ENCODE measurements at places on chromosomes 7 and 10.

DNA sequence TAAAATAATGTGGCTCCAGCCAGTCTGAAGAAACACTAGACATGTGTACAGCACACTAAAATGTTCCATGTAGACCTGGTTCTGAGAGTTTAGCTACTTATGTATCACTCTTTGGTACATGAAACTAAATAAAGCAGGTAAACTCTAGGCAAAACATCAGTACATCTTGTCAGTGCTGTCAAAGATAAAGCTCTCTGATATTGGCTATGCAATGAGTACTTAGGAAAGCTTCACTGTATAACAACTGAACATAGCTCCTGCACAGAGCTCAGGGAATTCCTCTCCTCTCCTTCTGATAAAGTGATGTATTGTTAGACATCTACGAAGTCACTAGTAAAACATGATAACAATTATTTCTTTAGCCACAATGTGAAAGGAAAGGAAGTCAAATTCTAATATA lies 3.5 kb downstream of the LRRN3 start:
- no peak for DNase-seq

DNA sequence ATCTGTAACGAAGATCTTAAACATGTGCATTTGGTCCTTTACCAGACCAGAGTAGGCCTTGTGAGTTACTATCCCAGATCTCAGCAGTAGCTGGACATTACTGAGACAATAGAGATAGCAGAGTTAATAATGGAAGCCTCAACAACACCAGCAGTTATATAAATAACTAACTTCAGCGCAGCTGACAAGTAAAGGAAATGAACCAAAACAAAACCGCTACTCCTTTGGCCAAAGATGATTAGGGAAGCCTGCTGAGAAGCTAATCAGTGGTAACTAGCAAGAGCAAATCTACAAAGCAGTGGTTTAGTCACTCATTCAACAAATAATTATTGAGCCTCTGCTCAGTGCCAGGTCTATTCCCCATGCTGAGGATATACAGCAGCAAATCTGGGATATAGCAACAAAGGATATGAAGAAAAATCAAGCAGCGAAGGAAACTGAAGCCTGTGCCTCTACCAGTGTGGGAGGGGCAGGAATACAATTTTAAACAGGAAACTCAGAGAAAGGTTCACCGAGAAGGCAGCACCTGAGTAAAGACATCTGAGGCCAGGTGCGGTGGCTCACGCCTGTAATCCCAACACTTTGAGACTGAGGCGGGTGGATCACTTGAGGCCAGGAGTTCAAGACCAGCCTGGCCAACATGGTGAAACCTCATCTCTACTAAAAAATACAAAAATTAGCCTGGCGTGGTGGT lies 103.6 kb downstream of the ELMO1 start:
- no peak for DNase-seq

- no peak for DNase-seq
Measured at GRCh38 chr7:130363026-130363847, 17.1 kb upstream of the CPA1 start.

DNA sequence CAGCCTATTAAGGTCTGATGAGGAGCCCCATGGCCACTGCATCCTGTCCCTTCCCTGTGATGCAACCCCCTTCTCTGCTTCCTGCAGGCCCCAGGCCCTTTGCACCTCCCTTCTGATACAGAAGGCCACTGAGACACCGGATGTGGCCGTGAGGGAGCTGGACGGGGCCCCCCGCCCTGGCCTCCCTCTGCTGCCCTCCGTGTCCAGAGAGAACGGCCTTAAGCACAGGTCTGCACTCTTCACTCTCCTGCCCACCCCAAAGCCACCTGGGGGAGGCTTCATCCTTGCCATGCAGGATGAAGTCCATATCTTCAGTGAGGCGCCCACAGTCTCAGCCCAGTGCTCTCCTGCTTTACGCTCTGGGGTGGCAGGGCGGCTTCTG lies 86.9 kb upstream of the GNA12 start:
- no peak for DNase-seq

GRCh38 chr7:135159359-135160085 lies 11.0 kb downstream of the CYREN start:
- no peak for DNase-seq

DNA sequence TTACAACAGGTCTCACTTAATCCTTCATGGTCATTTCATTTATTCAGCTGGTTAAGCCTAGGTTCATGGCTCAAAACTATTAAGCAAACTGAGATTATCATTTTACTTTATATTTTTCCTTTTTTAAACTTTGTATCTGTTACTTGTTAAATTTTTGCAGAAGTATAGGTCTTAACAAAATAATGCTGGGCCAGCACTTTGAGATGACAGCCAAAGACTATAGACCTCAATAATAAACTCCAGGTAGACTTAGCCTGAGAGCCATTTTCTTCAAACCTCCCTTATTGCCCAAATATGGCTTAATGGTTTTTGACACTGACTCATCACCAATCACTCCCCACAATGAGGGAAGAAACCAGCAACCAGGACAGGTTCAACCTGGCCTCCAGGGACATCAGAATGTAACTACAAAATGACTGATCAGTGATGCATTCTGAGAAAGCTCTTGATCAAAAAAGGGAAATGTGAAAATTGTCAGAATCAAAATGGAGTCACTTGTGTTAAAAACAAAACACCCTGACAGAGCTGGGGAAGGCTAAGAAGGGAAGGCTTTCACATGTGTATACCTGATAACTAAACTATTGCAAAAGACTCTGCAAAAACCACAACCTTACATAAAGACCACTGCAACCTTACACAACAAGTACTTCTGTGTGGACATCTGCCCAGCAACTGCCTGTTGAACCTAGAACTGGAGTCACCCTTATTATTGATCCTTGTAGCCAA lies 2.1 kb upstream of the CCDC126 start:
- no peak for DNase-seq

DNA sequence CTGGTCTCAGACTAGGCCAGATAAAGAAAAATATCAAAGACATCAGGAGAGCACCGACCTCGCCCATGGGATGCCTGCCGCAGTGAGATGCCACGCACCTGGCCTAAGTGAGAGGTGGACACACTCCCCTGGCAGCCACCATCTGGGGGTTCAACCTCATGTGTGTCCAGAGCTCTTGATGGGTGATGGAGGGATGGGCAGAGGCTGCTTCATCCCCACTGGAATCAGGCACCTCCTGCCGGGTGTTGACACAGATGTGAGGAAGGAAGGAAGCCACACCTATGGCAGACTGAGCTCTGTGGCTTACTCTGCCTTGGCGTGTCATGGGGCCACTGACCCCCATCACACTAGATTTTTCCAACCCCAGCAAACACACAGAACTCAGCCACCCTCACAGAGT lies 11.4 kb downstream of the ZNF488 start:
- DNase-seq, result no peak

DNA sequence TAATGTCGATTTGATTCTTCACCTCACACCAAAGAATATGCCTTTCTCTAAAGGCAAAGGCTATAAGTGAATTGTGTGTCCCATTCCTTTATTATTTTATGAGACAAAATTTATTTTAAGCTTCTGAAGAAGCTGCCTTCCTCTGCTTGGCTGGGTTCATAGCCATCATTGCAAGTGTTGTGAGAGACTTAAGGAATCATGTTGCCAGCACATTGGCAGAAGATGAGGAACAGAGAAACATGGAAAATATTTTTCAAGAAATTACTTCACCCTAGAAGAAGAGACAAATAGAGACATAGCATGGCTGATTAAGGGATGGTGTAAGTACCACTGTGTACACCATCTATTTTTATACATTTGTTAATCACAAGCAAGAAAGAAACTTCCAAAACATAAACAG lies 230.1 kb upstream of the SEMA3E start:
- DNase-seq, result no peak

DNA sequence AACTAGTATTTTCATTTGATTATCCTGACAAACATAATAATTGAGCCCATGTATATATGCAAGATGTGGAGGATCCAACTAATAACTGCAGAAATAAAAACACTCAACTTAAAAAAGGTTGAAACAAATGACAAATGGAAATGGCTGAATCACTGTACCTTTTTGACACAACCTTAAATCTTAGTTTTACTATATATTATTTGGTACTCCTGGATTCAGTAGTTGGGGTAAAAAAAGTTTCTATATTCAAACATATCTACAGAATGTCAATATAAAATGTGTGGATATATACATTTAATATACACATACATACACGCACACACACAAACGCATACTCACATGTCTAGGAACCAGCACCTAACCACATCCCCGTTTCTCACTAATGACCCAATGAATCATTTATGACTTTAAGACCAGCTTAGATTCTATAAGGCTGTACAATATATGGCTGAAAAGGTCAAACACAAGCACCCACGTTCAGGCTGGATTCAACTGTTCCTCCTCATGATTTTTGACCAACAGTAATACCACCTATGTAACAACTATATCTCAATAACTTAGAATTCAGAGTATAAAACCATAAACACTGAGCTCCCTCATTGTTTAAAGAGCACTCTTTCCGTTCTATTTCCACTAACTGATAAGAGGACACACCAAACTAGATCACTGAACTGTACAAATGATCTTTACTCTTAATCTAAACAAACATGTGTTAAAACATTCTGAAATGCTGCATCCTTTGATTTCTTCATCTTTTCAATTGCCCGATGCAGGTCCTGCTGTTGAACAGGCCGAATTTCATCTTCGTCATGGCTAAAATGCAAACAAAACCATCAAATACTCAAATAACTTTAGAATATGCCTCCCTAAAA lies 63.8 kb downstream of the ATAD1 start:
- DNase-seq, result no peak

GRCh38 chr10:69869291-69869961 lies 67.7 kb downstream of the COL13A1 start:
- peak; percentile 76 for DNase-seq

GRCh38 chr10:125206623-125207022 lies 46.3 kb upstream of the CTBP2 start:
- DNase-seq, result no peak

GRCh38 chr10:87092861-87093631 lies 1.6 kb downstream of the GLUD1 start:
- no peak for DNase-seq

DNA sequence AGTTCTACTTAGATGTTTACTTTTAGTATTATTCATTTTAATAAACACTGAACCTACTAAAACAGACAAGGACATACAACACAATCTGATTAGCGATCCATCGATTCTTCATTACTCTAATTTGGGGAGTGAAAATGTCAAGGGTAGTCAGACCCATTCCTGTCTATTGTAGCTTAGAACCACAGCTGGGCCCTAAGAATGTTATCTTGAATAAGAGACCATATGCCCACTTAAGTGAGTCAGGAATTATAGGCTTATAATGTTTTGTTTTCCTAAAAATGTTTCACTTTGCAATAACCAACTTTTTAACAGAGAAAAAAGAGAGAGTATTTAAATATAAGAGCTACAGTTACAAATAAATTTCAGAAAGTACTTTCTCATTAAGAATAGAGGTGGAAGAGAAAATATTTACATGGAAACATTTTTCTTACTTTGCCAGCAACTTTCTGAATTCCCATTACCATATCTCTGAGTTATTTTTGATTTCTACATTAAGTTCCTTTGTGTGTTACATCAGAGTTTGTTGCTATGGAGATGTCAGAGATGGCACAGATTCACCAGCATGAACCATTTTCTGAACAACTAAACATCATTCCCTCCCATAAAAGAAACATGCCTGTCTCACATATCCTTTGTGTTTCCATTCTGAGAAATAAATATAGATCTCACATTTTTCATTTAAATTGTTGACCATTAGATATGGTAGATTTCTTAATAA lies 75.4 kb upstream of the SLC13A1 start:
- no peak for DNase-seq

- DNase-seq, result no peak
Measured at GRCh38 chr10:132357286-132358058, 25.5 kb downstream of the LRRC27 start.

GRCh38 chr7:17374654-17375053 lies 76.2 kb downstream of the AHR start:
- no peak for DNase-seq
